ENCODE measurements at places on chromosomes 2 and 18.

- no peak for DNase-seq
Observed at GRCh38 chr2:44944102-44944951, 2.8 kb downstream of the SIX3 start.

DNA sequence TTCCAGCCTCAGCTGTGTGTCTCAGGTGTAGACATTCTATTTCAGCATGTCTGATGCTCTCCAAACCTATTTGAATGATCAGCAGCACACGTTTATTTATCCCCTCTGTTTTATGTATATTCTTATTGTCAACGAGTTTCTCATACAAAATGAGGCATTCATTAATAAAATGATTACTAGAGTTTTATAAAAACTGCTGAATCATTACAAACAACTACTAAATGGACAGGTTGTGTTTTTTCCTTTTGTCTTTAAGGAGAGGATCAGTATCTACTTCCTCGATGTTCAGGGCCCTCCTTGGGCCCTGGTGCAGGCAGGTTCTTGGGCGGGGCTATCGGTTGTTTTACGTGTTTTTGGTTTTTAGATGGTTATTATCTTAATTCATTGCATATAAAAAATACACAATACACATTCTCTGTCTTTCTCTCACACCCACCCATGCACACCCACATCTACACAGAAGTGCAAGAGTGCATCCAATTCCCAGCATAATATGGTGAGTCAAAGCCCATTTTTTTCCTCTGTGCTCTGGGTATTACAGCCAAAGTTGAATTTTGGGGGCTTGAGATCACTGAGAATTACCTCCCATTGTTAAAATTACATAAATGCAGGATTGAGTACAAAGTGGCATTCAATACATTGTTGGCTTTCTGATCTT lies 24.2 kb downstream of the LPIN1 start:
- no peak for DNase-seq

- no peak for DNase-seq
Observed at GRCh38 chr2:205217004-205217403, 465.3 kb upstream of the NRP2 start.

DNA sequence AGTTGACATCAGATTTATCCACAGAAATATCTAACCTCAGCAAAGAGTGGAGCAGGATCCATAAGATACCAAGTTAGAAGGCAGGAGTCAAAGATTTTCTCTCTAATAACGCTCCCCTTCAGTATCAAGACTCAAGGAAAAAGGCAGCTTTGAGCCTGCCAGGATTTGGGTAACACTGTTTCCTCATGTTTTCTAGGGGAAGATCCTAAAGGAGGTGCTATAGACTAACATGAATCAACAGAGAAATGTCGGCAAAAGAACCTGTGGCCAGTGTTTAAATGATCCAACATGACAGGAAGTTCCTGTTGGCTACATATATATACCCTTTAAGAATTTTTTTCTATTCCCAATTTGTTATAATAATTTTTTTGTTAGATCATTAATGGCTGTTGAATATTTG lies 402.3 kb downstream of the TGIF1 start:
- no peak for DNase-seq

DNA sequence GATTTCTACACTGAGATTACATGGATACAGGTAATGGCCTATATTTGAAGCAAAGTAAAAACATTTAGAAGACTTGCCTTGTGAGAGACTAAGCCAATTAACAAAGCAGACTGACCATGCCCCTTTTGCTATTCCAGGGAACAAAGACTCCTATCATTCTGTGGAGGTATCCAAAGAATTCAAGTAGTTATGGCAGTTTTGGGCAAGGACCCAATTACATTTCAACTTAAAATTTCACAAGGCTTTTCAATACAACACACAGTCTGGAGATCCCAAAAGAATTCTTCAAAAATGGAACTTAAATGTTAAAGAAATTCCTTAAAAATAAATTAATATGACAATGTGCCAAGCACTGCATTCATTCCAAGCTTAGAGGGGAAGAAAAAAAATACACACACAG lies 109.2 kb upstream of the CHRNA1 start:
- no peak for DNase-seq

DNA sequence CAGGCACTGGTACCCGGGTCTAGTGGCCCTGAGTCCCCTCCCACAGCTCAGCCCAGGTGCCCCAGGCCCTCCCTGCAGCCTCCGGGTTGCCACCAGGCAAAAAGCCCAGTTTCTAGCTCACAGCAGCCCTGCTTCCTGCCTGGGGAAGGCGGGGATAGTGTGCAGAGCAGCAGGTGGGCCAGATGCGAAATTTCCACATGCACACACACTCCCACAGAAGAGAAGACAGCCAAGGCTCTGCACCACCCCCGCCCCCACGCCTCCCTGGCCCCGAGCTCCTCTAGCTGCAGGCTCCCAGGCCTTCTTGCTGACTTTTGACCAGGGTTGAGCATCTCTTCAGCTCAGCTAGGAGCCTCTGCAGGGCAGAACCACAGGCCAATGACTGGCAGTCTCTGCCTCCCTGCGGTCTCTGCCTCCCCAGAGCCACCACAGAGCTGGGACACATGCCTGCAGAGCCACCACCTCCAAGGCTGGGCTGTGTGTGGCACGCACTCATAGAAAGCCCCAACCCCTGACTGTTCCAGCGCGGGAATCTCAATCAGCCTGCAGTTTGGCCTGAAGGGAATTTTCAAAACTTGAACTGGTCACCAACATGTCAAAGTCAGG lies 7.2 kb downstream of the SLC66A2 start:
- DNase-seq, result no peak

DNA sequence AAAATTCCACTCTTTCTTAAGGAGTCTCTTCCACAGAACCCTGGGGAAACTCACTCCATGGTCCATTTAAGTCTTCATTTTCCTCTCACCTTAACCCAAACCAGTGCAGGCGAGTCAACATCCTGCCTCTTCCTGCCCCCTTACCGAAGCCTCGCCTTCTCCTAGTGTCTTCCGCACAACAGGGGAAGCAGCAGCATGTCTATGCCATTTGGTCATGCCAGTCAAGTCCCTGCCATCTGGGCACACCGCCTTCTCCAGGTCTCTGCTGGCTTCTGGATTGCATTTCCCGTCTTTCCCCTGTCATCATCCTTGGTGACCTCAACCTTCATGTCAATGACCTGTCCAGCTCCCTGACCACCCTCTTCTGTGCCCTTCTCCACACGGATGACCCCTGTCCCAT lies 77.3 kb upstream of the FZD7 start:
- DNase-seq, result no peak

- no peak for DNase-seq
Observed at GRCh38 chr2:168490946-168491605, 35.0 kb downstream of the CERS6 start.

DNA sequence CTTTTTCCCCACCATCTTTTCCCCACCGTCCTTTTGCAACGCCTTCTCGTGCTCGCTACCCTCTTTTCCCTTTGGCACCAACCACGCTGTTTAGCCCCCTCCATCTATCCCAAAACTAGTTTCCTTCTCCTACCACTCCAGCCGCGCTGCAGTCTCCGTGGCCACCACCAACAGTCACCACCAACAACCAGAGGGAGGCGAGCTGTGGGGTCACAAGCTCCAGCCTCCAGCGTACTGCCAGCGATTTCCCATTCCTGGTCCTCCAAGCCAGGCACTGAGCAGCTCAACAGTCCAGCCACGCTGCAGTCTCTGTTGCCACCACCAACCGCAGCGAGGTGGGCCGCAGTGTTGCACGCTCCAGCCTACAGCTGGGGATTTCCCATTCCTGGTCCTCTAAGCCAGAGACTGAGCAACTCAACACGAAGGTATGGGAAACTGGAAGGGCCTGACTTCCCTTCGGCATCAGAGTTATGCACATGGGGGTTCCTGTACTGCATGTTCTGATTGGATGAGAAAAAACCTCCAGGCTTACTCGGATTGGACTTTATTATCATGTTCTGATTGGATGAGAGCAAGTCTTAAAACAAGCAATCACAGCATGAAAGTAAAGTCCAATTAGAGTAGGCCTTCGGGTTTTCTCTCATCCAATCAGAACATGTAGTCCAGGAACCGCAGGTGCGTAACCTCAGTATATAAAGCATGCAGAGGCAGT lies 42.3 kb upstream of the IMP4 start:
- no peak for DNase-seq

DNA sequence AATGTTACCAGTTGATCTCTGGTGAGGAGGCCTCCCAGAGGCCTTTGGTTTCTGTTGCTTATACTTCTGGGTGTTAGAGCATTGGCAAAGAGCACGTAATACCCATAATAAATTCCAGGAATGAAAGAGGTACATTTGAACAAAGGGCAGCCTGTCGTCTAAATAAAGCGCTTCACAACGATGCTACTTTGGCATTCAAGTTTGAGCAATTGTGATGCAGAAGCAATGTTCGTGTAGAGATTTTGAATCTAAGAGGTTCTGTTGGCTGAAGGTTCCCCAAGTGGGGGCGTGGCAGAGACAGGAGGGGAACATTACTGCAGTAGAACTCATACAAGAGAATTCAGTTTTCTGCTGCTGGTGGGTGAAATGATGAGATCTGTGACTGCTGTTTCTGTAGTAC lies 27.8 kb downstream of the ZNF532 start:
- no peak for DNase-seq

GRCh38 chr2:128501006-128501690 lies 182.5 kb upstream of the HS6ST1 start:
- no peak for DNase-seq

GRCh38 chr18:6591491-6591890 lies 138.0 kb upstream of the ARHGAP28 start:
- no peak for DNase-seq

GRCh38 chr2:215609089-215610032 lies 173.5 kb upstream of the FN1 start:
- DNase-seq, result no peak

GRCh38 chr2:8923183-8923582 lies 80.3 kb downstream of the MBOAT2 start:
- no peak for DNase-seq

GRCh38 chr2:206851521-206851920 lies 86.1 kb downstream of the FASTKD2 start:
- DNase-seq, result no peak

- DNase-seq, result no peak
Observed at GRCh38 chr2:18600255-18600613, 10.9 kb upstream of the NT5C1B start.

- DNase-seq, result no peak
Observed at GRCh38 chr2:199329466-199329865, 128.3 kb downstream of the SATB2 start.

- no peak for DNase-seq
Observed at GRCh38 chr2:142781146-142781545, 96.3 kb upstream of the KYNU start.

GRCh38 chr2:119477113-119477505 lies 45.5 kb downstream of the TMEM37 start:
- no peak for DNase-seq

- no peak for DNase-seq
Observed at GRCh38 chr18:22204214-22204536, 34.8 kb downstream of the GATA6 start.

DNA sequence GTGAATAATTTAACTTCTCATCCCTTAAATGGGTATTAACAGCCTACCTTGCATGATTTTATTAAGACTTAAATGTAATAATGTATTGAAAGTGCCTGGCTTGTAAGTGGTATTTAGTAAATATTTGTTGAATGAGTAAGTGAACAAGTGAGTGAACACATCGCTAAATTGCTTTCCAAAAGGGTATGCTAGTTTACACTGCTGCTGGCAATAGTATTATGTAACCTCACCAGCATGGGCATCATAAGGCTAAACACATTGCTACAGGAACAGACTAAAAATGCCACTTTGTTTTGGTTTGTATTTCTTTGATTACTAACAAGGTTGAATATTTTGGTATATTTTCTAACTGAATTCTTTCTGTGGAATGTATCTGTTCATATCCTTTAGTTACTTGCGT lies 9.8 kb downstream of the WDR43 start:
- DNase-seq, result no peak

GRCh38 chr2:174395969-174396630 lies 570 bp downstream of the SCRN3 start:
- no peak for DNase-seq

- DNase-seq, result no peak
Observed at GRCh38 chr2:45328264-45328870, 282.7 kb downstream of the SRBD1 start.

- no peak for DNase-seq
Observed at GRCh38 chr18:44241020-44241419, 439.7 kb upstream of the SETBP1 start.

- no peak for DNase-seq
Observed at GRCh38 chr2:47223980-47224379, 68.9 kb upstream of the STPG4 start.

GRCh38 chr18:31857526-31858106 lies 85.3 kb downstream of the TRAPPC8 start:
- DNase-seq, result no peak

- DNase-seq, result no peak
Observed at GRCh38 chr2:105376010-105376409, 22.8 kb downstream of the FHL2 start.

- DNase-seq, result no peak
Observed at GRCh38 chr2:41968182-41968578, 79.6 kb upstream of the PKDCC start.

- DNase-seq, result no peak
Observed at GRCh38 chr18:13179566-13180113, 38.9 kb upstream of the LDLRAD4 start.

DNA sequence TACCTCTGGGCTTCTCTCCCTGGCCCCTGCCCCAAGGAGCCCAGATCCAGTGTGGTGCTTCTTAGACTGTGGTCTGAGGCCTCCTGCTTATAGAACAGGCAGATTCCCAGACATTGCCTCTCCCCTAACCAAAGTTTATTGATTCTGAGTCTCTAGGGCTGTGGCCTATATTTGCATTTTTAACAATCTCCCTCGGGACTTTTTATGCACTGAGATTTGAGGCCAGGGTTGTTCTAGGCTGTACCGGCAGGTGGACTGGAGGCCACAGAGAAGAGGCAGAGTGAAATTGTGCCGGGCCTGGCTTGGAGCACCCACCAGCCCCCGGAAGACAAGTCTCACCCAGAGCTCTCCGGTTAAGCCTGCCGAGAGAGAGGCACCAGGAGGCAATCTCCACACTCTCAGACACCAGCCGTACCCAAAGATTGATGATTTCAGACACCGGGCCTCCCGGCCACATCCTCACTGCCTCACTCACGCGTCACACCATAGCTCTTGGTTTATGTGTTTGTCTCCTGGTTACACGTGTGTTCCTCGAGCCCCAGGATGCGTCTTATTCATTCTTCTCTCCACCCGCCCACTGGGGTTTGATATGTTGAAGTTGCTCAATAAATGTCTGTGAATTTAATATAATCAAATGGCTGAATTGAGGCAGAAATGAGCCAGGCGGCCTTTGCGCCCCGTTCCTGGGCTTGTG lies 203.7 kb downstream of the KLHL29 start:
- DNase-seq, result no peak

- no peak for DNase-seq
Observed at GRCh38 chr18:28725876-28726275, 548.9 kb upstream of the CDH2 start.

GRCh38 chr2:60226191-60226590 lies 327.3 kb downstream of the BCL11A start:
- DNase-seq, result no peak

Measured in stimulated activated CD4-positive, alpha-beta T cell treated with anti-CD3 and anti-CD28 coated beads, Interleukin-12 subunit alpha, Interleukin-12 subunit beta, amount 100 ng/mL, for 4 hours (primary cell).